ENCODE measurements at places on chromosomes 1 and 21.

GRCh38 chr1:28862571-28863403 is 50.8 kb downstream of the OPRD1 start:
- DNase-seq = no peak

DNA sequence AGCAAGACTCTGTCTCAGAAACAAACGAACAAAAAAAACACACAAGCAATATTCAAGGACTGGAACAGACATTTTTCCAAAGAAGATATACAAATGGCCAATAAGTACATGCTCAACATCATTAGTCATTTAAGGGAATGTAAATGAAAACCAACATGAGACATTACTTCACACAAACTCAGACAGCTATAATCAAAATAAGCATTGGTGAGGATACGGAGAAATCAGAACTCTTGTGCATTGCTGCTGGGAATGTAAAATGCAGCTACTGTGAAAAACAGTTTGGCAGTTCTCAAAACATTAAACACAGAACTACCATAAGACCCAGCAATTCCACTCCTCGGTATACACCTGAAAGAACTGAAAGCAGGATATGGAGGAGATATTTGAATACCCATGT is 15.4 kb downstream of the NOL9 start:
- peak; percentile 74 for DNase-seq

- DNase-seq = no peak
Observed at GRCh38 chr1:22494943-22495579, 43.4 kb downstream of the ZBTB40 start.

GRCh38 chr1:198880397-198880796 is 241.6 kb downstream of the PTPRC start:
- DNase-seq = peak; percentile 57

- DNase-seq = no peak
Observed at GRCh38 chr21:24275616-24276015, 1331.7 kb downstream of the MRPL39 start.

DNA sequence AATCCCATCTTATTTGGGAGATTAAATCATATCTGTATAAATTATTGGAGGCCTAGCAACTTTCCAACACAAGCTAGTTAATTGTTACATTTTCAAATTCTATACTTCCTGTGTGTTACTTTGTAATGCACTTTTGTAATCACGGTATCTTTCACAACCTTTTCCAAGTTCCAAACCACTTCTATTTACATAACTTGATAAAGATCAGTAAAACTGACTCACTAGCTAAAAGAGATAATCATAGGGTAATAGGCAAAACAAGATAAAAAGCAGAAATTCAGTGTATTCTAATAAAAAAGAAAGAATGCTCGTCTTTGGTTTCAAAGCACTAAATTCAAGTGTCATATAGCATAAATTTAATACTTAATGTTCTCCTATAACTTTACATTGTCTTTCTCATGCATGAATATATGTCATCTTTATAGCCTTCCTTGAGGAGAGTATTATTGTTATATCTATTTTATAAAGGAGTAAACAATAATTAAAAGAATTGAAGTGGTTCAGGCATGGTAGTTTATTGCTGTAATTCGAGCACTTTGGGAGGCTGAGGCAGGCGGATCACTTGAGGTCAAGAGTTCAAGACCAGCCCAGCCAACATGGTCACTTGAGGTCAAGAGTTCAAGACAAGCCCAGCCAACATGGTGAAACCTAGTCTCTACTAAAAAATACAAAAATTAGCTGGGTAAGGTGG is 66.4 kb downstream of the RGS13 start:
- peak; percentile 63 for DNase-seq

GRCh38 chr1:58783090-58783992 is 506 bp downstream of the JUN start:
- DNase-seq = no peak

GRCh38 chr1:1232208-1232795 is at the start of gene B3GALT6:
B3GALT6 (plus strand) TSS chr1:1232237; CDS start chr1:1232279, 42 bp downstream.
- DNase-seq = no peak

GRCh38 chr1:28172713-28173150 is 3.8 kb downstream of the PTAFR start:
- DNase-seq = no peak

- DNase-seq = no peak
Observed at GRCh38 chr1:33606272-33606671, 133.8 kb downstream of the ZSCAN20 start.

- DNase-seq = peak; percentile 72
Observed at GRCh38 chr1:172356620-172357019, 63.9 kb upstream of the C1orf105 start.

DNA sequence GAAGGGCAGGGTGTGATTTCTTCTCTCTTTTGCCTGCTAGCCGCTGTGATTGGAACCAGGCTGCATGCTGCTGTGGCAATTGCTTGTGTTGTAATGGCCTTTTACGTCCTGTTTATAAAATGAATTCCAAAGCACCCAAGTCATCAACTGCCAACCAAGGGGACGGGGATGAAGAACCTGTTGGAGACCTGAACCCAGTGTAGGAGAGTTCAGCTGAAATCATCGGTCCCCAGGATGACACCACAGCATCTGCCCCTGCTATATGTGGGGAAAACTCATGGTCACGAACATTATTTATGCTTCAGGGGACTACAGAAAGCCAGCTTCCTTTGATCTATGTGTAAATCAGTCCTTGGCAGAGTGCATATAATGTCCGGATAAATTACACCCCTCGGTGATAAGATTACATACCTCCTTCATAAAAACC is 3.8 kb downstream of the TMEM167B start:
- DNase-seq = no peak

- no peak for DNase-seq
Observed at GRCh38 chr21:33458861-33459260, 20.9 kb downstream of the TMEM50B start.

GRCh38 chr1:67142931-67143330 is 8.2 kb upstream of the C1orf141 start:
- DNase-seq = no peak

- DNase-seq = no peak
Observed at GRCh38 chr1:155856257-155856974, 598 bp downstream of the GON4L start.

DNA sequence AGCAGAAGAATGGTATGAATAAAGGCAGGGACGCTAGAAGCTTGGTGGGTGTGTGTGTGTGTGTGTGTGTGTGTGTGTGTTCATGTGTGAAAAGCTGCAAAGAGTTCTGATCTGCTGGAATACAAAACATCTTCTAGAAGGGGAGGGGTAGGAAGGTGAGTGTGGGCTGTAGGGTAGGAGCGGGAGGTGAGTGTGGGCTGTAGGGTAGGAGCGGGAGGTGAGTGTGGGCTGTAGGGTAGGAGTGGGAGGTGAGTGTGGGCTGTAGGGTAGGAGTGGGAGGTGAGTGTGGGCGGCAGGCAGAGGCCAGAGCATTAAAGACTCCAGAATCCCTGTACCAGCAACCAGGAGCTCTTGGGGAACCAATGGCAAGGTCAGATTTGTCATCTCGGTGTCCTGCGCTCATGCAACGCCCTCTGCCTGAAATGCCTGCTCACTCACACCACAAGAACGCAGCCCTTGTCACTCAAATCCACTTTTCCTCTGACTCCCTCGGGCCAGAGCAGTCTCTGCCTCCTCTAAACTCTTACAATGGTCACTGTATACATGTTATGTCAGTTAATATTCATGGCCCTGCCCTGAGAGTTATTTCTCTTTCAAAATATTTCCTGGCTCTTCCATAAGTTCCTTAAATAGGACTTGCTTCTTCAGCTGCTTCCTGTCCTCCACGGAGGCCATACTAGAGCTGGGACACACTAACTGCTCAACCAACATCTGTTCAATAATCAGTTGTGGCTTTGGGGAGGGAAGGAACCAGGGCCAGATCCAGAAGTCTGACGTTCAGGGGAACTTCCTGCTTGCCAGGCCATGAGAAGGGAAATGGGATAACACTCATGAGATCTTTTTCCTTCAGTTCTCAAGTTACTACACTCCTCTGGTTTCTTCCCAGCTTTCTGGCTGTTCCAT is 53.6 kb upstream of the ZNF644 start:
- DNase-seq = no peak

GRCh38 chr1:206035027-206035426 is 11.3 kb upstream of the CTSE start:
- DNase-seq = no peak

DNA sequence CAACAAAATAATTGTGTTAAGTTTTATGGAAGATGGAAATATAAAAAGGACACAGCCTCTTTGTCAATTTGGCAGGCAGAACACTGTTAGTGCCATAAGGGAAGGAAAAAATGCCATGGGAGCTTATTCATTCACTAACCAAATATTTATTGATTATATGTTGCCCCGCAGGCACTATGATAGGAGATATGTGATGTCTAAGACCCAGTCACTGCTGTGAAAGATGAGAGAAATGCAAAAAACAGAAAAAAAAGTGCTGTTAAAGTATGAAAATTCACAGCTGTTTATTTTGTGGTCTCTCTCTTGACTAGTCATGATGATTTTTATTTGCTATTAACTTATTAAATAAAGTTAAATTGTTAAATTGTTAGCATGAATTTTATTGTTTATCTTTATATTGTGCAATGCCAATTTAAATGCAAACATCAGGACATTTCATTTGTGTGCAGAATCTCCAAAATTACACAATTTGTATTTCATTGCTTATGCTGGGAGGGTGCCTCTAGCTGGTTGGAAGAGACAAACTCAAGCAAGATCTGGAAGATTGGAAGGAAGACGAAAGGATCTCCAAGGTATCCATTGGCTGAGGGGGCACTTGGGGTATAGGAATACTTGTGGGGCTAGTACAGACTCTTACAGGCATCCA is 17.8 kb upstream of the PTGFR start:
- no peak for DNase-seq

DNA sequence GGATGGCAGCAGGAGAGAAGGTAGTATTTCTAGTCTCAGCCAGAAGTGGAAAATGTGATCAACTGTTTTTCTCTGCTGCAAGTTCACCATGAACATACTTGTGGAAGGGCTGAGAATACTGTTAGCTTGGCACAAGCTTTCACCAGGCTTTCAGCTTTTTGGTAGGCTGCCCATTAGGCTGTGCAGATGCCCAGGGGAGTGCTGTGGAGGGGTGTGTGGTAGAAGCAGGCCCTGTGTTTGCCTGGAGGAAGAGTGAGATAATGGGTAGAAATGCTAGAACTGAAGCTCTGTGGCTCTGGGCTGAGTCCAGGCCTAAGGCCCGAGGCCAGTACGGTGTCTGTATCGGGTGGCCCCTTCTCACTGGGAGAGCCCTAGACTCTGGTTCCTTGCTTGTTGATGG is 9.8 kb downstream of the DNAJC6 start:
- no peak for DNase-seq

DNA sequence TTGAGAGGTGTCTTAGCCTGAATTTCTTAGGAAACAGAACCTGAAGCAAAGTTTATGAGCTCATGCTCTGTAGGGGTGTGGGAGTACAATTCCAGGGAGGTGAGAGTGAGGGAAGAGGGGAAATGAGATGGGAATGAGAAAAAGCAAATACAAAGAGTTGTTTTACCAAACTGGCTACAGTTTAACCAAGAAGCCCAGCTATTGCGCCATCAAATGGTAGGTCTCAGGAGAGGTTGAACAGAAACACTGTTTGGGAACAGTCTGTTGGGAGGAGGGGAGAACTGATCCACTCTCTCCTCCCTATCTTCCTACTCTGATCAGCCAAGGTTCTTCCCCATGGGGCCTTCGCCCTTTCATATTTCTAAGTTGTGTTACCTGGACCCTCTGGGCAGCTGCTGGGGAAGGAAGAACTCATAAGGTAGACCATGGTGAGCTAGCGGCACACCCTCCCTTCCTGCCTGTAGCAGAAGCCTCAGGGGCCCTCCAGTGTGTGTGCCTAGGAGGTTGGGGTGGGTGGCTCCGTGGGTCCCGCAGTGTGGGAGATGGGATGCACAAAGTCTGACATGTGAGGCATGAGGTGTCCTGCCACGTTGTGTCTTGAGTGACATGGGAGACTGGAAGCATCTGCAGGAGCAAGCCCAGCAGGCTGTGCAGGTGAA is 120.5 kb downstream of the UCK2 start:
- no peak for DNase-seq

GRCh38 chr1:22347854-22348760 is 103.5 kb upstream of the ZBTB40 start:
- DNase-seq = no peak

- DNase-seq = no peak
Observed at GRCh38 chr1:182764029-182764727, 25.4 kb upstream of the NPL start.

- no peak for DNase-seq
Observed at GRCh38 chr1:71949681-71950080, 332.7 kb downstream of the NEGR1 start.

DNA sequence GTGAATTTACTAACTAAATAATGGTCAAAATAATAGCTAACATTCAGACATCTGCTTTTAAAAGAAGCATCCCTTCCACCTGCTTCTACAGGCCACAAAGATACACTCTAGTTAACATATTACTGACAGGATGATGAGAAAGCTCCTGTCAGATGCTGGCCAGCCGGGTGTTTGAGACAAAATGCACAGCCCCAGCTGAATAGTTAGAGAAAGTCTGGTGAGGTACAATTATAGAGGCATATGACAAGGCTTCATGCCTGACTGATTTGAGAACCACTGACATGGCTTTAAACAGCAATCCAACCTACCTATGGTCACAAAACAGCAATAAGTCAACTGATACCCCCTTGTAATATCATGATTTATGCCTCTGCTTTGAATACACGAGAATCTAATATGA is 137.0 kb downstream of the DENND1B start:
- DNase-seq = no peak

DNA sequence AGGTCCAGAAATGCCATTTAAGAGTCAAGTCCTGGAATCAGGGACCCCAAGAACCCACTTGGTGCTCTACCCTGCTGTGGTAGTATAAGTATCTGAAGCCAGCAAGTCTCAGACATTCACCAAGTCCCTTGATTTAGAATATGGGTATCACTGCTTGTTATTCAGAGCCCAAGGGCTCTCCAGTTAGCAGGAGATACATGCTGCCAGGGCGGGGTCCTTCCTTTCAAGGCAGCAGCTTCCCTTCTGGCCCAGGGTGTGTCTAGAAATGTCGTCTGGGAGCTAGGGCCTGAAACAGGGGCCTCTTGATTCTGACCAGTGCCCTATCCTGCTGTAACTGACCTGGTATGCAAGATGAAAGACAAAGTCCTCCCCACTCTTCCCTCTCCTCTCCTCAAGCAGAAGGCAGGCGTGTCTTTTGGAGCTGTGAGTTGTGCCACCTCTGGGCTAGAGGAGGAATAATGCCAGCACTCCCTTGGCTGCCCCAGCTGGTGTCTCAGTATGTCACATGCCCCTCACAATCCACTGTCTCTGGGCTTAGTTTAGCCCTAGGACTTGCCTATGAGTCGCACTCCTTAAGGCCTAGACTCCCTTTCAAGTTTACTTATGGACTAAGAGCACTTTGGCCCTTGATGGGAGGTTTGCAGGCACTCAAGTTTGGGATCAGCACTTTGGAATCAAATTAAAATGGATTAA is 200.2 kb downstream of the MRPL39 start:
- no peak for DNase-seq

- no peak for DNase-seq
Observed at GRCh38 chr1:230869500-230869899, 1.2 kb upstream of the C1orf198 start.

- DNase-seq = no peak
Observed at GRCh38 chr1:46455951-46456350, 33.7 kb upstream of the DMBX1 start.

GRCh38 chr1:178713259-178713658 is 11.8 kb upstream of the RALGPS2 start:
- no peak for DNase-seq

Measured in non-pigmented ciliary epithelial cell (primary cell).